ENCODE measurements at places on chromosomes 5 and 9.

DNA sequence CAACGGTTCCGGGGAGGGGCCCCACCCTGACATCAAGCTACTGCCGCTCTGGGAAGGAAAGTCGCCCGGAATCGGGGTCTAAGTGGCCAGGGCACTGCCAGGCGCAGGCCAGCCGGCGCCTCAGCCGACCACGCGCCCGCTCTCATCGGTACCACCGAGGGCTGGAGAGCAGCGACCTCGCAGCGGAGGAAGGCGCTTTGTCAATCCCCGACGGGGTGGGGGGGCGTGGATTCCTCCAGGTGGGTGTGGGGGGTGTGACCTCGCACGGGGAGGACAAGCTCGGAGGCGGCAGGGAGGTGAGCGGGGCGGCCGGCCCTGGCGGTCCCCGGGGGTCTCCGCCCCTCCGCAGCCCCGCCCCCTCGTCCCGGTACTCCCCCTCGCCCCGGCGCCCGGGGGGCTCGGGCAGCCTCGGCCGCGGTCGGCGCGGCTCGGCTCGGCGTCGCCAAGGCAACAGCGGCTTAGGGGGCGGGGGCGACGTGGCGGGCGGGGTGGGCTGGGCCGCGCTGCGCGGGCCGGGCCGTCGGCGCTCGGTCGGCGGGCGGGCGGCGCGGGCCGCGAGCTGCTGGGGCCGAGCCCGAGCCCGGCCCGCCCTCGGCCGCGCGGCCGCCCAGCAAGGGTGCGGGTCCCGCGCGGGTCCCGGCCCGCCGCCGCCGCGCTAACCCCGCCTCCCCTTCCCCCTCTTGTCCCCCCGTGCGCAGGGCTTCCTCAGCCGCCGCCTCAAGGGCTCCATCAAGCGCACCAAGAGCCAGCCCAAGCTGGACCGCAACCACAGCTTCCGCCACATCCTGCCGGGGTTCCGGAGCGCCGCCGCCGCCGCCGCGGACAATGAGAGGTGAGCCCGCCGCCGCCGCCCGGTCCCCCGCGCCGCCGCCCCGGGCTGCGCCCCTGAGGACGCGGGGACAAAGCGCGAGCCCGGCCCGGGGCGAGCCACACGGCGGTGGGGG lies 47.5 kb downstream of the DAB2IP start:
- DNase-seq, result peak; percentile 44

DNA sequence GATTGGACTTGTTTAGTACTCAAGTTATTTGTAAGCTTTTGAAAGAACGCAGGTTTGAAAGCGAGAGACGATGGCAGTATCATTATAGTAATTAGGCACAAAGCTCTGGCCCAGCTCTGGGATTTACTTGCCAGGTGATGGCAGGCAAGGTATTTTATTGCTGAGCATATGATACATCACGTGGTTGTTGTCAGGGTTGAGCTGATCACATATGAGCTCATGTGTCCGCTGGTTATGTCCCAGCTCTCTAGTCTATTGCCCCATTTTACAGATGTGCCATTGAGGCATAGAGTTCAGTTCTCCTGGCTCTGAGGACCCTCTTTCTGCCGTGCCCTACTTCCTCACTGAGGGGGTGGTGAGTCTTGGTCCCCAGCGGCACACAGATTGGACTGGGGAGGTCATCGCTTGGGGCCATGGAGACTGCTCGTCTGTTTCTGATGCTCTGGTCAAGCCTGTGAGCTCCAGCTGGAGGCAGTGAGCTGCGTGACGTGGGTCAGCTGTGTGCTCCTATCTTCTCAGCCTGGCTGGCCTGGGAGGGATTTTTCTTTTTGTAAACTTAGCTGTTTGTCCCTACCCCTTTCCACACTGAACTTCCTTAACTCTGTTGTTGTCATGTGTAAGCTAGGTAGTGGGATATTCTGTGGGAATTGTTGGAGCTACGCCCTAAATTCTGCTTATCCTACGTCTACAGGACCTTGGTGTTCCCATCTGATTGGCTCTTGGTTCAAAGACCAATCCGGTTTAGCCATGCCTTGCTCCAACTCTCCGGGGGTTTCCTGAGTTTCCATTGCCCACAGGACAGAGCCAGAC lies 2.2 kb downstream of the NXNL2 start:
- peak; percentile 39 for DNase-seq

GRCh38 chr5:157554179-157555036 lies 21.2 kb downstream of the ADAM19 start:
- no peak for DNase-seq

- no peak for DNase-seq
These were observed 79.5 kb downstream of the TTC39B start for GRCh38 chr9:15227491-15227890.

GRCh38 chr5:65151614-65152013 lies 330.1 kb downstream of the ADAMTS6 start:
- DNase-seq, result no peak

DNA sequence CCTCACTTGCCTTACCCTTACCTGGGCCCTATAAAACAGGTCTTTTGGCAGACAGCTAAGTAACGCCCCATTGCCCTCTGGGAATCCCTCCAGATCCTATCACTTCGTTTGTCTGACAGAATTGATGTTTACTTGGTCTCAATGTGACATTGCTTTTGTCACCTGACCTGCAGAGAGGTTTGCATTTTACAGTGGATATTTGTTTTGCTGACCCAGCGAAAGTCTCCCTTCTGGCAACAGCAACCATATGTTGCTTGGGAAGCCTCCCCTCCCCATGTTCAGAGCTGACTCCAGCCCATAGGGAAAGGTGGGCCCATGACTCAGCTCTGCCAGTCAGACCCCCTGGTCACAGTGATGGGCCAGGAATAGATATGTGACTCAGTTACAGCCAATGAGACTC lies 54.0 kb upstream of the LARP1 start:
- DNase-seq, result no peak

DNA sequence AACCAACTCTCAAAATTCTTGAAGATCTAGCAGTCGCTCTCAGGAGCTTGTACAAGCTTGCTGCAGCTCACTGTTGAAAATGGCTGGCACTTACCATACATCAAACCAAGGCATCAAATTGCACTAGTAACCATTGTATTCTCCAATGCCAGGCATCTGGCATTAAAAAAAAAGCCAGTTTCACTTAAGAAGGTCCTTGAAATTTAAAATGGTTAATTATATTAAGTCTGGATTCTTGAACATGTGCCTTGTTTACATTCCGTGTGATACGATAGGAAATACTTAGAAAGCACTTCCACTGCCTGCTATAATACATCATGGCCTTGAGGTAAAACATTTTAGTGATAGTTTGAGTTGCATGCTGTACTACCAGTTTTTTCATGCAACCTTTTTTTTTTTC lies 300.7 kb downstream of the KDM4C start:
- DNase-seq, result no peak

DNA sequence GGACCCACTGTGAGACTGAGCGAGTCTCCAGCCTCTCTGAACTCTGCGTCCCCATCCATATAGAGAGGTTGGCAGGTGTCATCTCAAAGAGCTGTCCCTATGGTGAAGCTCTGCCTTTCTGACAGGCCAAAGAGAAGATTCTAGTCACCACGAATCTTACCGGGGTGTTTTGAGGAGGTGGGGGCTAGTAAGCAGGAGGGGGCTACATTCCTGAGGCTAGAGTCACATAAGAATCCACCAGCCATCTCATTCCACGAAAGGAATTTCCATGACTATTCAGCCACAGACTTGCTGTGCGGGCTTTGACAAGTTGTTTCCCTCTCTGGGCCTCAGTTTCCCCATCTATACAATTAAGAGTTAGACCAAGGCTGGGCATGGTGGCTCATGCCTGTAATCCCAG lies 16.3 kb downstream of the PDGFRB start:
- DNase-seq, result no peak

GRCh38 chr9:37555786-37556185 lies 20.4 kb downstream of the FBXO10 start:
- DNase-seq, result no peak

DNA sequence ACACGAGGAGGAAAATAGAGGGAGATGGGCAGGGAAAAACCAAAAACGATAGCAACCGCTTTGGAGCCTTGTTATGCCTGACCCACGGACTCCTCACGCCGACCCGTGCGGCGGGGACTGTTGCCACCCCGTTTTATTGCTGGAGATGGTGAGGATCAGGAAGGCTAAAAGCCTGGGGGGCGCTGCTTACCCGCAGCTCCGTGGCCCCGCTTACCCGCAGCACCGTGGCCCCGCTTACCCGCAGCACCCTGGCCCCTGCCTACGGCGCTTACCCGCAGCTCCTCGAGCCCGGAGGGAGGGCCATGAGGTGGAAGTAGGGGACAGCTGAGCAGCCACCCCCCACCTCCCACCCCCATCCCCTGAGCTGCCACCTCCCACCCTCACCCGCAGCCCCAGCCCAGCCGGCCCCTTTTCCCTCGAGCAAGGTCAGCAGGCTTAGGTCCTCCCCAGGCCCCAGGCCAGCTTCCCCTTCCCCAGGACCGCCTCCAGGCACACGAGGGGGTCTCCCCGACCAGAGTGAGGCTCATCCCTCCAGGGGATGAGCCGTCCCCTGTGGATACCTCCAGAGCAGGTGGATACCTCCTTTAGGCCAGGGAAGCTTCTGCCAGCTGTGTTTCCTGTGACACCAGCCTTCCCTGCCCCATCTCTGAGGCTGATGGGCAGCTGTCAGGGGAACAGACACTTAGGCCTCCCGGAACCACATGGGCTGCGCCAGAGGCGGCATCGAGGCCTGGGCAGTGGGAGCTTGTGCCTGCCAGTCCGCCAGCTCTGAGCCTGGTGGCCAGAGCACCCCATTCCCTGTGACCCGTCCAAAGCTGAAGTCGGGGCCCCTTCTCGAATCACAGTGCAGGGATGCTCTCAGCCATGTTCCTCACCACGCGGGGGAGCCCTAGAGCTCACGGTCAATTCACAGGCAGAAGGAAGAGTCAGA lies 92.3 kb downstream of the LMX1B start:
- DNase-seq, result no peak

- no peak for DNase-seq
These were observed 10.4 kb upstream of the BARHL1 start for GRCh38 chr9:132571806-132572600.

- no peak for DNase-seq
These were observed 2.0 kb upstream of the CENPH start for GRCh38 chr5:69187342-69187741.

DNA sequence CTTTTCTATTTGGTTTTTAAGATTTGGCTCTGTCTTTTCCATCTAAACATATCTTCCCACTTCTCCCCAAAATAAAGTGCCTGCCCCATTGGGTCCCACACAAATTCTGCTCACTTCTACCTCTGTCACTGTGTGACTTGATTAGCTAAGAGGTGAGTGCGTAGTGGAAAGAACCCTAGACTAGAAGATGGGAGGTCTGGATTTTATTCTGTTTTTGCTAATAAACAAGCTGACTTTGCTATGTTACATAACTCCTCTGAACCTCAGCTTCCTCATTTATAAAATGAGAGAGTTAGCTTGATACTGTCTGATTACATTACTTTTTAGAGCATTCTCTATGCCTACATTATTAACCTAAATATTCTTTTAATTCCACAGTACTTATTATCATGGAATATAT lies 51.3 kb upstream of the PTGER4 start:
- no peak for DNase-seq

- no peak for DNase-seq
These were observed 694.1 kb upstream of the C9orf72 start for GRCh38 chr9:28267351-28267750.

GRCh38 chr5:173697931-173698579 lies 81.6 kb upstream of the BOD1 start:
- DNase-seq, result no peak

GRCh38 chr5:5483350-5483749 lies 60.9 kb downstream of the ICE1 start:
- no peak for DNase-seq

DNA sequence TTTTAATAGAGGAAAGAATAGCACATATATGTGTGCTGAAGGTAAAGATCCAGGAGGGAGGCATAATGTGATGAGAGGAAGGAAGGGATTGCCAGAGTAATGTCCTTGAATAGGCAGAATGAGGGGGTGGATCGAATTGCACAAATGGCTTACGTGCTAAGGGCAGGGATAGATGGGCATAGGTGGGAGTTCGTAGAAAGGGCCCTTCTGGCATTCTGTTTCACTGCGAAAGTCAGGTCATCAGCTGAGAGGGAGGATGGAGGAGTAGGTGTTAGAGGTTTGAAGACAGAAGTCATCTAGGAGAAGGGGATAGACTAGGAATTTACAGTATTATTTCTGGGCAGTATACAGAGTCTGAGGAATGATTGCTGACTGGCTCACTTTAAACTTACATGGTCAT lies 32.1 kb downstream of the CNOT6 start:
- peak; percentile 15 for DNase-seq

DNA sequence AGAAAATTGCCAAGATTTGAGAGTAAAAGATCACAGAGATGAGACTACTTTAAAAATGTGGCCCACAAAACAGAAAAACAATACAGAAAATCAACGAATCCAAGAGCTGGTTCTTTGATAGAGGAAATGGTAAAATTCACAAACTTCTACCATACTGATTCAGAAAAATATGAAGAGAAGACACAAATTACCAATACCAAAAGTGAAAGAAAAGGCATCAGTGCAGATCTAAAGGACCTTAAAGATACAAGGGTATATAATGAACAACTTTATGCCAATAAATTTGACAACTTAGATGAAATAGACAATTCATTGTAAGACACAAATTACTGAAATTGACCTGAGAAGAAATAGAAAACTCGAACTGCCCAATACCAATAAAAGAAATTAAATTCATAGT lies 24.4 kb upstream of the SLC1A1 start:
- DNase-seq, result no peak

GRCh38 chr9:125430161-125431011 lies 168.8 kb downstream of the GAPVD1 start:
- DNase-seq, result peak; percentile 9

DNA sequence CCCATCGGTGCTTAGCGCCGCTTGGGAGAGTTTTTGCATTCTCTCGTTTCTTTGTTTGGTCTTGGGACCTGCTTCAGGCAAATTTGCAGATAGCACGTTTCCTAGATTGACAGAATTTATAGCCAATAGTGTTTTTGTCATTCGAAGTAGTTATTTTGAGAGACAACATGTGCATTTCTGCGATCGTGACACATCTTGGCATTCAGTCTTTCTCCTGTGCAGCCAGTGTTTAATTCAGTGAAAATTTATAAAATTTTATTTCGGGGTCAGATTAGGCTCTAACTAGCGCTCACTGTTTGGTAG lies 830 bp downstream of the PRRC1 start:
- no peak for DNase-seq

GRCh38 chr9:123550797-123551196 lies 194.8 kb downstream of the CRB2 start:
- peak; percentile 33 for DNase-seq

DNA sequence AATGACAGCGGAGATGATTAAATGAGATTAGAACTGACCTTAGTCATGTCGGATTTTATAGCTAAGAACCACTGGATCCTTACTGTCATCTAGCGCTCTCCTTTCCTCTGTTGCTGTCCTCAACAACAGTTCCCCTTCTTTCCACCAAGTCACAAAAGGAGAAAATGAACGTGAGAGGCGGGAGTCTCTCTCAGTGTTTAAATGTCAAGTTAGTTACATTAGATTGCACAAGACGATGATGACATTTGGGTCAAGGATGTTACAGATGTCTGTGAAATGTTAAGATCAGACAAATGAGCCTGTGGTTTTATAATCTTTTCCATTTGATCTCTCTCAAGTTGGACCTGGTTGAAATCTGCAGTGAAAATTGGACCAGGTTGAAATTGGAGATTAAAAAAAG lies 53.5 kb downstream of the FBXO38 start:
- no peak for DNase-seq

- peak; percentile 59 for DNase-seq
These were observed 59.0 kb downstream of the MAP1B start for GRCh38 chr5:72166070-72166979.

GRCh38 chr5:119358901-119359603 lies 3.2 kb downstream of the TNFAIP8 start:
- no peak for DNase-seq

- DNase-seq, result no peak
These were observed 5.6 kb downstream of the C5orf24 start for GRCh38 chr5:134851307-134851923.

GRCh38 chr9:130319300-130319699 lies 53.7 kb downstream of the HMCN2 start:
- no peak for DNase-seq

Data from right kidney (tissue), 9 donors.